CD4-positive, alpha-beta T cell treated with Interleukin-6 at 100 ng/mL for 8 hours (primary cell): ENCODE measurements at places on chromosomes 3 and 15.

DNA sequence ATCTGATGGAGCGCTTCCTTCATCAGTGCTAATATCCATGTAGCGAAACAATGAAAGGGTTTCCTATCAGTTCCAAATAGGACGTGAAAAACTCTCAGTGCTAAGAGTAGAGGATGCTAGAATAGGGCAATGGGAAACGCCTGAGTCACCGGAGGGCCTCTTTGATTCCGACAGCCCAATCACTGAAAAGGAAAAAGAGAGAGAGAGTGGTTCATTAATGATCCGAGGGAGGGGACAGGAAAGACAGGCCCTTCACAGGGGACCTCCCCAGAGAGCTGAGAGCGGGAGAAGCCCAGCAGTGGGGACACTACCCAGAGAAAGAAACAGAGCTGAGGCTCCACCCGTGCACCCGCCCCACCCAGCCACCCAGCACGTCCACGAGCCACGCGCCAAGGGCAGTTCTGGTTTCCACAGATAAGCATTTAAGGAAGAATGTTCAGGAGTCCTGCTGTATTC lies 76.9 kb downstream of the RPN1 start:
- DNase-seq = no peak

- DNase-seq = no peak
Measured at GRCh38 chr15:33098094-33099058, 96.1 kb downstream of the FMN1 start.

GRCh38 chr3:53845103-53845880 lies 927 bp downstream of the CHDH start:
- DNase-seq = no peak

- no peak for DNase-seq
Measured at GRCh38 chr15:58698887-58699641, 50.4 kb downstream of the ADAM10 start.

- DNase-seq = no peak
Measured at GRCh38 chr15:71386448-71387236, 271.4 kb downstream of the THSD4 start.

- no peak for DNase-seq
Measured at GRCh38 chr3:56681984-56682461, 1.0 kb downstream of the TASOR start.
